Thyroid gland (tissue), 4 donors: ENCODE measurements at places on chromosomes 7 and 10. TPM values are rescaled to one million over a fixed set of nuclear protein-coding genes. Genes with fewer than 3 reads are reported as not detected.

BUB3 gene
- 79.8 TPM for total RNA-seq

RAB18 gene
- 77.4 TPM for total RNA-seq

LSM8 gene
- 28.2 TPM for total RNA-seq

CPVL gene
- total RNA-seq, result 79.8 TPM

C10orf67 gene
- 0.13 TPM for total RNA-seq

KLF14 gene
- total RNA-seq, result not detected

EBF3 gene
- total RNA-seq, result 6.8 TPM
